ENCODE measurements at places on chromosomes 12 and 14.

- peak; percentile 58 for DNase-seq
Observed at GRCh38 chr12:52280319-52280795, 5.9 kb downstream of the KRT86 start.

DNA sequence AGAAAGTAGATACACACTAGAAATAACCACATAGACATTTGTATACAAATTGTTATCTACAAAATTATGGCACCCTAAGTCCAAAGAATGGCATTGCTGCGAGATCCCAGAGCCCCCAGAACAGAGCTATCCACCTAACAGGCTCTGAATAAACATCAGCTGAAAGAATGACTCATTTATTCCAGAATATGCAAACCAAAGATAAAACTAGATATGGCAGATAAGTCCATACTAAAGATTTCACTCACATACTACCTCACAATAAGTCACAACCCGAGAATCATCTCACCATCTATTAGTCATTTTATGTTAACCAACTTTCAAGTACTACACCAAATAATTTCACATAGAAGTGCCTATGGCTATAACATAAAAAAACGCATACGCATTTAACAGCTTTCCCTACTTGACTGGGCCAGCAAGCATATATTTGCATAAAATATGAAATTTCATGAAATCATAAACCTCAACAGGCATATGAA, 5.6 kb downstream of the CNIH1 start:
- no peak for DNase-seq

GRCh38 chr12:54419088-54419887, at the start of gene ITGA5:
ITGA5 (minus strand) TSS chr12:54419266; CDS start chr12:54419198, 68 bp downstream.
- DNase-seq: no peak

DNA sequence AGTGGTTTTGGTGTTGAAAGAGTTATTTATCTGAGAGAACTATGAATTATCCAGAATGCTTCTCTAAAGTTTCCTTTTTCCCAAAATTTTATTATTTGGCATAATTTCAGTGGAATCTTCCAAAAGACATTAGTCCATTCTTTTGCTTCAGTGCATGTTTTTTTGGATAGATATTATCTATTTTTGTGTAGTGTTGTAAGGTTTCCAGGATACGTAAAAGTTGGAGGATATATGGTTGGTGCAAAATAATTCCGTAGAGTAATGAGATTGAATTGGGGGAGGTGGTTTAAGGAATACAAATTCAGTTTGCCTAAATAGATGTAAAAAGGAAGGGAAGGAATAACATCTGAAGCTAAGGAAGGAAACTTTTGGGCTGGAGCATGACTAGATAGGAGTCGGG, 186.6 kb downstream of the RGS6 start:
- no peak for DNase-seq

DNA sequence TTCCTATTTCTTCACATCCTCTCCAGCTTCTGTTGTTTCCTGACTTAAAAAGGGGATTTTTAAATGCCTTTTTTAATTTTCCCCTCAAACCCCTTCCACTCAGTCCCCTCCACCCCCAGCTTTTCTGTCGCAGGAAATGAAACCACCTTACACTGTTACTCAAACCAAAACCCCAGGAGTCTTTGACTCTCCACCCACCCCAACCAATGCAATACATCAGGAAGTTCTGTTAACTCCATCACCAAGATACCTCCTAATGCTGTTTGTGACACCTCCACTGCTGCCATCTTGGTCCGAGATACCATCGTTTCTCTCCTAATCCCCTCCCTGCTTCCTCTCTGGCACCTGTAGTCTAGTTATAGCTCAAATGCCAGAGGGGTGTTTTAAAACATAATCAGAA, 25.4 kb upstream of the CPM start:
- no peak for DNase-seq

DNA sequence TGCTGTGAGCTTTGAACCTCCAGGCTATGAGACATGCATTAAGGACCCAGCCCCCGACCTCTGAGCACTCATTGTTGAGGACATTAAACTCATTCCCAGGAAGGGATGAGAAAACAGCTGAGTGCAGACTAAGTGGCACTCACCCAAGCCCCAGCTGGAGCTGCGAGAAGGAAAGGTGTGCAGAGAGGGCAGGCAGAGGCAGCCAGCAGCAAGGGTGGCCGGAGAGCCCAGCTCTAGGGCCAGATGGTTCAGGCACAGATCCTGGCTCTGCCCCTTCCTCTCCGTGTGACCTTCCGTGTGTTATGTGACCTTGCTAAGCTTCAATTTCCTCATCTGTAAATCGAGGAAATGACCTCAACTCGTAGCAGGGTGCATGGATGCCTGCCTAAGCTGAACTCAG, 3.7 kb downstream of the TSPAN11 start:
- DNase-seq: no peak

DNA sequence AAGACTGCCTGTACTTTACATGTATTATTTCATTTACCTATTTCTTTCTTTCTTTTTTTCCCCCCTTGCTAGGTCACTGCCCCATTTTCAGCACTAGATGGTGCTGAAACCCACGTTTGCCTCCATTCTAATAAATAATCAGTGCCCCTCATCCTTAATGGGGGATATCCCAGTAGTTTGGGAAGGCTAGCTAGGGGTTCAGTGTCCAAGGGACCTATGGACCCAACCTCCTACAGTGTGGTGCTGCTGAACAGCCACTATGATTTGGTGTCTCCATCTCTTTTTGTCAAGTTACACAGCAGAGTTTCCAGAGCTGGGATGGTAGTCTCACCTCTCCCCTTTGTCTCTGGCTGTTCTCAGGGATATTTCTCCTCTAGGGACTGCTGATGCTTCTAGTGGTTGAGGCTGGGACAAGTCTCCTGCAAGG, 6.5 kb upstream of the HCFC2 start:
- no peak for DNase-seq

DNA sequence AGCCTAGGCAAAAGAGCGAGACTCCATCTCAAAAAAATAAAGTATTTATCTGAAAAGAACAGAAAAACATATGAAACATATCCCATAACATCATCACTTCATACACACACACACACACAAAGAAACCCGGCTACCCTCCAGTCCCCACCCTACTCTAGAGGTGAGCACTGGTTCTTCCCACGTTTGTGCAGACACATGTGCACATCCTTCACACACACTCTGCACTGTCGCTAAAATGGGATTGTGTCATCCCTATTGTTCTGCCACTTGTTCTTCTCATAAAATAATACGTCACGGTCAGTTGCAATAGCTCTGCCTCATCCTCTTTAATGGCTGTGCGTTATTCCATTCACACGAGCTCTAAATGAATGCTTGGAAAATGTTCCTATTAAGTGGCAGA, 85.9 kb upstream of the ANO2 start:
- no peak for DNase-seq

DNA sequence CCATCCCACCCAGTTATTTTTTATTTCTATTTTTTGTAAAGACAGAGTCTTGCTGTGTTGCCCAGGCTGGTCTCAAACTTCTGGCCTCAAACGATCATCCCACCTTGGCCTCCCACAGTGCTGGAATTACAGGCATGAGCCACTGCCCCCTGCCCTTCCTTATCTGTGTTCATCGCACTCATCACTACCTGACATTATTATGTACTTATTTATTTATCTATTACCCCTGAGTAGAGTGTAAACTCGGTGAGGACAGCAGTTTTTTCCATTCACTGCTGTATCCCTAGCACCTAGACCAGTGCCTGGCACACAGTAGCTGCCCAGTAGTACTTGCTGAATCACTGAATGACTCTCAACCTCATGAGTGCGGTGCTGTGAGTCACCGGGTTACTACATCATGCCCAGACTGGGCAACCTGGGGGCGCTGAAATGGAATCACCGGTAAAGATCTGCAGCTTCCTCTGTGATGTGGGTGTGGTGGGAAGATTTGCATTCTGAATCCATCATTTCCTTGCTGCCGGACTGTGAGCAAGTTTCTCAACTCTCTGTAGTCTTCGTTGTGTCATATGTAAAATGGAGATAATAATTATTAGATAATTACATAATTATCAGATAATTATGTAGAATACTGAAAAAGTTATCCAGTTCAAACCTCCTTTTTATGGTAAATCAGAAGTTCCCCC, 81.9 kb upstream of the USP44 start:
- DNase-seq: no peak

DNA sequence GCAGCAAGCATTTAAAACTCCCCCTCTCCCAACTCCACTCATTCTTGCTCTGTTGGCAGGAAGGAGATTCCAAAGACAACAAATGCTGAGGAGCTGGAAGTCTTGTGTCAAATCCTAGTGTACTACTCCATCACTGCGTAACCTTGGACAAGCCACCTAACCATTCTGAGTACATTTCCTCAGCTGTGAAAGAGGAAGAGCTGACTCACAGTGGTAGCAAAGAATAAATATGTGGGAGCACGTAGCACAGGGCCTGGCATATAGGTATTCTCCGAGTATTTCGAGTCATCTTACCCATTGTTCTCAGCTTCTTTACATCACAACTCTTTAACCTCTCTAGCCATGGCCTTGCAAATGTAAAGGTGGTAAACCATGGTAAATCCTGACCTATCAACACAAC, 28.7 kb downstream of the EGLN3 start:
- DNase-seq: no peak

DNA sequence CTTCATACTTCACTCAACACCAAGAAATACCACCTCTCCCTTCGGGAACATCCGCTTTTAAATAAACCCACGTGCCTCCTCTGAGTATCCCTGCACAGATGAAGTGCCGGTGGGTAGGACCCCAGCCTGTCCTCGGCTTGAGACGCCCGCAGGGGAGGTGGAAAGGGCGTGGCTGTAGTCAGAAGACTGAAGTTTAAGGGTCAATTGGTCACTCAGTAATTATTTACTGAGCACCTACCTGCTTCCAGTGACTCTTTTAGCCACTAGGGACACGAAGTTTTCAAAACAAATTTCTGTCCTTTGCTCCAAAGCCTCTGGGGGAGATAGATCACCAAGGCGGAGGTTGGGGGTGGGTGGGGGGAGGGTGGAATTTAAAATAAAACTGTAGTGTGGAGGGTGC, 309.4 kb downstream of the VRK1 start:
- DNase-seq: no peak

DNA sequence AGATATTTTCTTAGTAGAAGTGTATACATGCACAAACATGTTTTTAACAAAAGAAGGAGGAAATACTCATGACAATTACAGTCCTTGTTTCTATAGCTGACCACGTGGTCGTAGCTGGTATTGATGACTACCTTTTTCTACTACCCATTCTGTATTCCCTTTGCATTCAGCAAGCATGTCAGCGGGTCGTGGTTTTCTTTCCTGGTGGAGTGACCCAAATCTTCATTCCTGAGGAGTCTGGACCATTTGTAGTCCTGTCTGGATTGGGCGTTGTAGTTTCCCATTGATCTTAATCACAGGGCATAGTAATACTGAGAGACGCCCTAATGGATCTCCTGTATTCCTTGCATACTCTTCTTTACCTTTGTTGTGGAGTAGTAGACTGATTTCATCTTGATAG, 472.1 kb upstream of the RGS6 start:
- DNase-seq: no peak

GRCh38 chr12:104049903-104050356, at the start of gene GLT8D2:
GLT8D2 (minus strand) TSS chr12:104050187; CDS start chr12:104019648, 30,539 bp downstream.
- no peak for DNase-seq

- DNase-seq: no peak
Observed at GRCh38 chr12:123678981-123679380, 8.1 kb downstream of the TCTN2 start.

- no peak for DNase-seq
Observed at GRCh38 chr12:23860019-23860418, 89.5 kb downstream of the SOX5 start.

DNA sequence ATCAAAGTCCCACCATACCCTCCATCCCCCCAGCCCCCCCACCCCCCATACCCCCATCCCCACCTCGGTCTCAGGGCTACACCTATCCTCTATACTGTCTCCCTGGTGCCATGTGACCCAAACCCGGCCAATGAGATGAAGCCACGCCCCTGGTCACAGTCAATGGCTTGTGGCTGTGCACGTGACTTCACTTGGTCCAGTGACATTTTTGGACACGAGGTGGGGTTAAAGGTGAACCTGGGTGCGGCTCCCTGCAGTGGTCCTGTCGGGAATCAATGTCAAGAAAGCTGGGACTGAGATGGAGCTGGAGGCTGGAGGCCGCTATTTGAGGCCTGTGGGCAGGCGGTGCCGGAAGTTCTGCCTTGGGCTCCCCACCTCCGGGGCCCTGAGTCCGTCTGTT, 100.7 kb upstream of the MAP1LC3B2 start:
- no peak for DNase-seq

GRCh38 chr12:69994724-69995173, 169.7 kb downstream of the MYRFL start:
- no peak for DNase-seq

DNA sequence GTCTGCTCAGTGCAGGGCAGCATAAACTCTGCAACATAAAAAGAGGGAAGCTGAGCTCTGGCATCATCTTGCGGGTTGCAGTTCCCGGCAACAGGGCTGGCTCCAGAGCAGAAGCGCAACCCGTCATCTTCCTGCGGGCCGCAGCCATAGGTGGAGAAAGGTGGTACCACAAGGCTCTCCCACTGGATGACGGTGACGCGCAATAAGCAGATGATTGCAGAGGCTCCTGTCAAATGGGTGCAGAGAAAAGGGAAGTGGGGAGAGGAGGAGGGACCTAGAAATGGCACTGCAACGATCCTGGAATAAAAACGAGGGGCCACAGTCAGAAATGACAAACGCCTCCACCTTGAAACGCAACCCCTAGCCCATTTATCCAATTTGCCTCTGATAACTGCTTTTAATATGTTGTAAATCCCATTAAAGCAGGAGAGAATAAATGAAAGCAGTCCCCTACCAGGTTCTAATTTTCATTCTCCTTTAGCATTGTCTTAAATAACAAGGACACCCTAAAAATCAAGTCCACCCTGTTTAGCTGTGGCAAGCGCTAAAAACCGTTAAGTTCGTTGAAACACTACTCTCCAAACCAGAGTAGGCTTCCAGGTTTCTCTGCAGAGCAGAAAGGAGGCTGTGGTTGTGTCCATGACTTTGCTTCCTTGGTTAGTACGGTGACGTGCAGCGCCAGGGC, 30.9 kb upstream of the TUBA1C start:
- DNase-seq: peak; percentile 44

GRCh38 chr12:16593546-16593945, 12.4 kb downstream of the LMO3 start:
- no peak for DNase-seq

DNA sequence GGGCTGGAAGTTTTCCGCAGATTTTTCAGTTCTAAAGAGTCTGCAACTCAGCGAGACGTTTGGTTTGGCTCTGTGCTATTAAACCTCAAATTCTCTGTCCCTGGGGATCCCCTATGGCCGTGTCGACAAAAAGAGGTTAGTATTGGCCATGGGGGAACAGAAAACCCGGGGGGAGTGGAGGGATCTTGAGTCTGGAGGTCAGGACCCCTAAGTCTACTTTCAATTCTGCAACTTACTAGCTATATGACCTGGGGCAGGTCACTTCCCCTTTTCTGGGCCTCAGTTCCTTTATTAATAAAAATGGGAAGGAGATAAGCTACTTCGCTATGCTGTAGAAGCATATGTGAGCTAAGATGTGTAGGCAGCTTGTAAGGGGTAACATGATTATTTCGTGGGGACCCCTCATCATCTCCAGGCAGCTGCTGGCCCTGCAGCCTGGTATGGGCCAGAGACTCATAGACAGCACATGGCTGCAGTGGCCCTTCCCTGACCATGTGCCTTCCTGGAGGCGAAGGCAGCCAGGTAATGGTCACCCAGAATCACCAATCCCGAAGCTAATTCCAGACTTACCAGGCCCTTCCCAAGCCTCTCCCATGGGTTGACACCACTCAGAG, 8.6 kb downstream of the ASB2 start:
- DNase-seq: no peak
